Activated CD4-positive, alpha-beta T cell treated with anti-CD3 and anti-CD28 coated beads for 48 hours (primary cell): ENCODE measurements at places on chromosomes 6 and 20.

GRCh38 chr6:48087448-48087847 is 23.5 kb downstream of the PTCHD4 start:
- no peak for DNase-seq

- DNase-seq: no peak
Observed at GRCh38 chr6:49664817-49665216, 28.2 kb upstream of the RHAG start.

DNA sequence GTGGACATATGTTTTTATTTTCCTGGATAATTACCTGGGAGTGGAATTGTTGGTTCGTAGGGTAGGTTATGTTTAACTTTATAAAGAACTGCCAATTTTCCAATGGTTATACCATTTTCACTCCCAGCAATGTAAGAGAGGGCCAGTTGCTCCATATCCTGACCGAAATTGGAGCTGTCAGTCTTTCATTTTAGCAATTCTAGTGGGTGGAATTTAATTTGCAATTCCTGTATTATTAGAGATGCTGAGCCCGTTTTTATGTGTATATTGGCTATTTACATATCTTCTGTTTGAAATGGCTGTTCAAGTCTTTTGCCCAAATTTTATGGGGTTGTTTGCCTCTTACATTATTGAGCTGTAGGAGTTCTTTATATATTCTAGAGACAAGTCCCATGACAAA is 28.0 kb downstream of the SCML4 start:
- DNase-seq: no peak

- no peak for DNase-seq
Observed at GRCh38 chr6:74287932-74288331, 591.9 kb downstream of the CD109 start.

GRCh38 chr20:57090590-57091560 is 175.6 kb downstream of the BMP7 start:
- peak; percentile 24 for DNase-seq
